ENCODE measurements at places on chromosomes 13 and 19. TPM values are rescaled to one million over a fixed set of nuclear protein-coding genes. Genes with fewer than 3 reads are reported as not detected.

RGCC gene
- not detected for total RNA-seq

ZIC2 gene
- total RNA-seq, result 5.5 TPM

TYROBP gene
- total RNA-seq, result not detected

APLP1 gene
- total RNA-seq, result 39.8 TPM

ZNF324B gene
- 9.9 TPM for total RNA-seq

GPR18 gene
- total RNA-seq, result not detected

ZNF578 gene
- total RNA-seq, result not detected

FCAR gene
- not detected for total RNA-seq

CD79A gene
- total RNA-seq, result not detected

RCBTB1 gene
- total RNA-seq, result 26.2 TPM

C19orf33 gene
- total RNA-seq, result 316 TPM

PRSS57 gene
- not detected for total RNA-seq

STARD13 gene
- 9.0 TPM for total RNA-seq

TUBB4A gene
- 12.6 TPM for total RNA-seq

ZNF284 gene
- 2.6 TPM for total RNA-seq

ZNF835 gene
- not detected for total RNA-seq

SGCG gene
- not detected for total RNA-seq

HCN2 gene
- 12.7 TPM for total RNA-seq

All from A172 (cell line).